ENCODE measurements at places on chromosomes 5 and 9.
A peak's percentile ranks its signal among the peaks of the same experiment; 100 is the strongest.

- DNase-seq, result no peak
Measured at GRCh38 chr5:158485604-158486081, 614.1 kb downstream of the EBF1 start.

DNA sequence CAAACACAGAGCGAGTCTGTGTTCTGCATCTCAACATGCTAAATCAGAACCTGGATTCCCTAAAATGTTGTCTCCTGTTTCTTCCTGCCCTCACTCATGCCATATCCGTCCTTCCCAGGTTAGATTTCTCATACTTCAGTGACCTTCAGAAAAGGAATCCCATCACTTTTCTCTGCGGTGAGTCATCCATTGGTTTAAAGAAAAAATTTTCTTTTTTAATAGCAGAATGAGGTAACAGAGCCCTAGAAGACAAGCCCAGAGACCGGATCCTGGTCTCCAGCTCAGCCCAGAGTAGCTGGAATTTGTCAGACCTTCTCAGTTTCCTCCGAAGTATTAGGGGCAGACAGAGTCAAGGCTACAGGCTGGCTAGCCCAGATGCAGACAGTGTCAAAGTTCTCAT, 143.2 kb upstream of the DMRT1 start:
- DNase-seq, result no peak

- no peak for DNase-seq
Measured at GRCh38 chr5:74251141-74252035, 389.1 kb downstream of the ENC1 start.

DNA sequence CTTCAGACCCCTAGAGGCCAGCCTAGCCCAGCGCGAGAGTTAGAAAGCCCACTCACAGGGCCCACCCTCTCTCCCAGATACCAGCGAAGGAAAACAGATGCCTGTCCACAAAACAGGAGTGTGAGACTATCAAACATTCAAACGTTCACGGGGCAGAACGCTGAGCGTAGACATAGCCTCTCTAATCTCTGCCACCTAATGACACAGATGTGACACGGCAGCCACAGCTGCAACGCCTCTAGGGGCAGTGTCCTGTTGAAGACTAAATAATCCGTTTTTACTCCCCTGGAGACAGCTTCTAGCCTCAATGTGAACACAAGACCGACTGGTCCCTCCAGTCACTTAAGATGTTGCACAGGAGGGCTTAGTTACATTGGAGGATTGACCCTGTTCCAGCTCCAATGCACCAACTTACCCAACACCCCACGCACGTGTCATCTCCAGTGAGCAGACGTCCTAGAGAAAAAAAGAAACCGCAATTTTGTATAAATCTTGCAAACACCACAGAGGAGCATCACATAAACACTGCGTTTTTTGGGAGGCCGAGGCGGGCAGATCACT, 14.3 kb downstream of the DIPK1B start:
- peak; percentile 61 for DNase-seq

DNA sequence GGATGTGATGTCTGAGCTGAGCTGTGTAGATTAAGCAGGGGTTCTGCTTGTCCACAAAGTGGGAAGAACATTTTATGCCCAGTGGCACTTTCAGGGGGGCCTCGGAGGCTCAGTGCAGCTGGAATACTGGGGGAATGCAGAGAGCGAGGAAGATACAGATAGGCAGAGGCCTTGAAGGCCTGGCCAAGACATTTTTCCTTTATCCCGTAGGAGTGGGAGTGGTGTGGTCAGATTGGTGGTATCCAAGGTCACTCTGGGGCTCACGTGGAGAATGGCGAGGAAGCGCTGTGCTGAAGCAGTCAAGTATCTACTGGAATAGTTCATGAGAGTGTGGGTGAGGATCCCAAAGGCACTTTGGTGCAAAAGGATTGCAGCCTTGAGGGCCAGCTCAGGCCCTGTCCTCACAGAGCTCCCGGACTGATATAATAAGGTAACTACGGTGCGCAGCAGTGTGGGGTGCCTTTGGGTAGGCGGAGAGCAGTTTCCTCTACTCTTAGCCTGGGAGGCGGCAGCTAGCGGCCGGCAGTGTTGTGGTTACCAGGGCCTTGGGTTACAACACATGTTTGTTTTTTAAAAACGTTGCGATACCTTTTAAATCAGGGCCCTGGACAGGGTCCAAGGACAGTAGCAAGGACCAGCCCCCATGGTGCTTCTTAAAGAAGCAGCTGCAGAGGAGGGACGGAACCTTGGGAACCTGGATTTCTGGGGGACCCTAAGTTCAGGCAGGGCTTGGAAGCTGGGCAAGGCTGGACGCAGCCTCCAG, 10.8 kb upstream of the CCDC69 start:
- DNase-seq, result no peak

DNA sequence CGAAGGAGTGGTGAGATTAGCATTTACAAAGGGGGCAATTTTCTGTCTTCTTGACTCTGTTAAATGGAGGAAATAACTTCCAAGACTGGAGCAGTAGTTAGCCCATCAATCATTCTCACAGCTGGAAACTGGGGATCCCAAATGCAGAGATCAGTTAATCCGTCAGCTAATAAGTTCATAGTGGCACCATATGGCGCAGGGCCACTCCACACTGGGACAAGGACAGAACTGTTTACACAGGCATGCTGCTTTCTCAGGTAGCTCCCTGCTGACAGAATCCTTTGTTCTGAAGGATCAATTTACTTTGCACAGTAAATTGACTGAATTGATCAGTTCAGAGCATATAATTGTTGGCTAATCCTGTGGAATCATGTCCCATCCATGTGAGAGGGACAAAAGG, 395.7 kb downstream of the TMEM161B start:
- no peak for DNase-seq

DNA sequence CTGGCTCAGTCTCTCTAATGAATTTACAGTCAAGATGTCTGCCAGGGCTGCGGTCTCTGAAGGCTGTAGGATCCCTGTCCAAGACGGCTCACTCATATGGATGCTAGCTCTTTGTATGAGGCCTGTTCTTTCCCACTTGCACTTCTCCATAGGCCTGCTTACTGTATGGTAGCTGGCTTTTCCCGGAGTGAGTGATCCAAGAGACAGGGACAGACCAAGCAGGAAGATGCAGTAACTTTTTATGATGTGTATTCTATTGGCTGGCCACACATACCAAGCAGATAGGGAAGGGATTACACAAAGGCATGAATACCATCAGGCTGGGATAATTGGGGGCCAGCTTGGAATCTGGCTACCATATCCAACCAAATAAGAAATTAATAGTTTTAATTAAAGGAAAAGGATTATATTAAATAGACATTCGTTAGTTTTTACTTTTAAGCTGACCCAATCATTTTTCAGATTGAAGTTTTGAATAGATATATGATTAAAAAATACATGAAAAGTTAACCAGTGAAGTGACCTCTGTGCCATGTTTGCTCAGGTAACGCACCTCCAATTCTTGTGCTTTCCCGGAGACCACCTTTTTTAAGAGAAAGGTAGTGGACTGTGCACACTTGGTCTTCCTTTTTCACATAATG, 20.6 kb downstream of the NSD1 start:
- no peak for DNase-seq

DNA sequence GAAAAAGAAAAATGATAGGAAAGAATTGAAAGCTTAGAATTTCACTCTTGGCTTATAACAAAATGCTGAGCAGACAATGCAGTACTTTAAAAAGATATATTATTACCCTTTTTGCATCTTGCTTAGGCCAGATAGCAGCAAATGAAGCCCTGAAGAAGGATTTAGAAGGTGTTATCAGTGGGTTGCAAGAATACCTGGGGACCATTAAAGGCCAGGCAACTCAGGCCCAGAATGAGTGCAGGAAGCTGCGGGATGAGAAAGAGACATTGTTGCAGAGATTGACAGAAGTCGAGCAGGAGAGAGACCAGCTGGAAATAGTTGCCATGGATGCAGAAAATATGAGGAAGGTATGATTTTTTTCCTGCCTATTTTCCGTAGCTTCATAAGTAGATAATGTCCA, 50.8 kb downstream of the CNTRL start:
- no peak for DNase-seq

DNA sequence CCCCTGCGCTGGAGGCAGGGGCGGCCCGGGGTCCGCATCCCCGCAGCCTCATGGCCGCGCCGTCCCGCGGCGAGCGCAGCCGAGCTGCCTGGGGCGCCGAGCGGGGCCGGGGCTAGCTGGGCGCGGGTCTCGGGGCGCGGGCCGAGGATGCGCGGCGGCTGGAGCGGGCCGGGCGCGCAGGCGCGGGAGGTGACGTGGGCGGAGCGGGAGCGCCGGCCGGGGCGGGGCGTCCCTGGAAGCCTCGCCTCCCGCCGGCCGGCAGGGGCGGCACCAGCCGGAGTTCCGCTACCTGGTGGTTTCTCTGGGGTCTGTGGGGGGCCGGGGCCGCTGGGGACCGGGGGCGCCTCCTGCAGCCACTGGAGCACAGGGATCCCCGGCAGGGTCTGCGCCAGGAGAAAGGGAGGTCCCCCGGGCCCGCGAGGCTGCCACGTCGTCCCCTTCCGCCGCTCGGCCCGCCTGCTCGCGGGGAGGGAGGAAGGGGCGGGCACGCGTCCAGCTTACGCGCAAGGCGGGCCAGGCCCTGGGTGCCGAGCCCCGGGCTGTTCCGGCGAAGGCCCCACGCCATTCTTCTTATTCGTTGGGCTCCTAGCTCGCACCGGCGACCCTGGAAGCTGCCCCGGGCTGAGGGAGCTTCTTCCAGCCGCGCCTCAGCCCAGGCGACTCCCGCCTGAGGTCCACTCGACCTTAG, at the start of gene LPCAT1:
LPCAT1 (minus strand) TSS at position 168 of the 688 bp plus-strand sequence; CDS start at position 52, 116 bp downstream.
- peak; percentile 72 for DNase-seq

DNA sequence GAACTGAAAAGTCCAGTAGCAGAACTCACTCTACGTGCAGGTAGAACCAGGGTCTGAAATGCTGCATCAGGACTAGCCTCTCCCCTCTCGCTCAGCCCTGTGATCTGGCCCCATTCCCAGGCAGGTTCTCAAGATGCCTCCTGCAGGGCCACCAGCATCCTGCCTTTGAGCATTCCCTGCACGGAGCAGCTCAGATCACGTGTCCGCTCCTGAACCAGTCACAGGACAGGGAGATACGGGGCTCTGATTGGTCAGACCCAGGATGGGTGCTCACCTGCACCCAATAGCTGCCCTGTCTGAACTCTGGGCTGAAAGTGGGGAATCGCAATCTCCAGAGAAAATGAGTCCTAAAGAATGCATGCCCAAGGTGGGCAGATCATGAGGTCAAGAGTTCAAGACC, 50.8 kb downstream of the NEURL1B start:
- no peak for DNase-seq

DNA sequence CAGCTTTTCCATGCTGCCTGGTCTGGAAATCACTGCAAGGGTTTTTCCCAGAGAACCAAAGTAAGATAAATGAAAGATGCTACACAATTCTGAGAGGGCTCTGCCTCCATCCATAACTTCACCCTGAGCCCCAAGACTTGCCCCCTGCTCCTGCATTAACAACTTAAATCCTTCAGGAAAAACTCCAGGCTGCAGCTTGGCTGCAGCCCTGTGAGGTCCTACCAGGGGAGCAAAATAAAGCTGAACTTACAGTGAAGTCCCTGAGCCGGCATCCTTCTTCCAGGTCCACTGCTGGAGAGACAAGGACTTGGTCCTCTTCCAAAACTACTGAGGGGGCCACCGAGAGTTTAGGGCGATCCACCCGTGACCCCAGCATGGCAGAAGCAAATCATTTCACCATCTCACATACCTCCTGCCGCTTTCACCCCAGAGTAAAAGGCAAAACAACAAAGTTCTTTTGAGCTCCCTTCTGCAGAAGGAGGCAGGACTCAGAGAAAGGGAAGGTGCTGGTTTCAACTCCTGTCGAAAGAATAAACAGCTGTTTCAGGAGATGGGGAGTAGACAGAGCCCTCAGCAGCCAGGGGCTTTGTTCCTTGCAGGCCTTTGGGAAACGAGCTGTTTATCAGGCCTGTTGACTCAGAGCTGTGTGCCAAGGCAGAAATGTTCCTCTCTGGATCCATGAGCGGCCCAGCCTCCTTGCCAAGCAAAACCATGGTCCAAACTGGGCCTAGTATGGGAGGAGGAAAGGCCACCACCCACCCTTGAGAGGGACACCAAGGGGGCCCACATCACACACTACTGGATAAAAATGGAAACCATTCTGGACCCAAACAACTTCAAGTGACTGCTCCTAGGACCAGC, 20.6 kb downstream of the GGTA1 start:
- no peak for DNase-seq

DNA sequence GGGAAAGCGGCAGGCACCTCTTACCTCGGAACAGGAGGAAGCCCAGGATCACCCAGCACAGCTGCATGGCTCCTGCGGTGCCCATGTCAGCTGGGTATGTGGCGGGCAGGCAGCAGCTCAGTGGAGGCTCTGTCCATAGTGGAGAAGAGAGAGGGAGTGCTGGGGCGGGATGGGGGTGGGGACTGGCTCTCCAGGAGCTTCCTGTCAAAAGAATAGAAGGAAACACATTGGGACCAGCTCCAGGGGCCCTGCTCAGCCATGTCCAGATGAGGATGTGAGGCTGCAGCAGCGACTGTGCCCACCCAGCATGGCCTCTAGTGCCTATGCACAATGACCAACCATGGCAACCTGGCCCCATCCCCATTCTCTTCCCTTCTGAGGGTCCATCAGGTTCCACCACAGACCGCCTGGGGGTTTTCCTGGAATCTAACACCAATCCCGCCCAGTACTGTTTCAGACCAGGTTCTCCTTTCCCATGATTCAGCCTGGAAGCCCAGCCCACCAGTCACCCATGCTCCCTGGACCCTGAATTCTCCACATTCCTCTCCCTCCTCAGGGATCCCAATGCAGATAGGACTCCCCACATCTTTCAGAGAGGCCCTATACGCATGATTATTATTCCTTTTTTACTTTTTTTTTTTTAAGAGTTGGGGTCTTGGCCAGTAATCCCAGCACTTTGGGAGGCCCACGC, at the start of gene ECSCR:
ECSCR (minus strand) TSS at position 158 of the 691 bp plus-strand sequence; CDS start at position 85, 73 bp downstream.
- no peak for DNase-seq

DNA sequence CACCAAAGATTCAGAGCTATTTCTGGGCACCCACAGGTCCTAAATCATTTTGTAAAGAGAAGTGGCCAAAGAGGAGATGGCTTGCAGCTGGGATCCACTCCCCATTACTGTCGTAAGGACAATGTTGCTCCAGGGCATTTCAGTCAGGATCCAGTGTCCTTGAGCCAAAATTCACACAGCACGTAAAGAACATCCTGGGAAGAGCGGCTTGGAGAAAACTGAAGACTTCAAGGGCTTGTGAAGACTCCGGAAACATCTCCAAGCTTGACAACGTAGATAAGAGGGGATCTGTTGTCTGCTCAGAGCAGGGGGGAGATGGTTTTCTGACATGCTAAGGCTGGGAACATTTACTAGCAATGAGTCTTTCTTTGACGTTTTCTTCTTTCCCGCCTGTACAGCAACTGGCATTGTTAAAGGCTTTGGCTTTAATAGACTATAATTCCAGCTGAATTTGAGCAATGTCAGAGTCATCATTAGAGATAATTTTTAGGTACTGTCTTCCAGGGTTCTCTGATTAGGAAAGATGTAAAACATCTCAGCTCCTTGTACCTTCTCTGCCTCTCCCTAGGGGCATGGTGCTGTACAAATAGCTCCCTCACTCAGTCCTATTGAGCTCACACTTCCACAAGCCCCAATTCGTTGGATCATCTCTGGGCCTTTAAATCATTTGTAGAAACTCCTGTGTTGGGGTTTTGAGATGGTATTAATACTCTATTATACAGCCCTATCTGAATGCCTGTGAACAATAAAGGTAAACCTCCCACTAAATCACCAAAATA, 39.7 kb downstream of the EGFLAM start:
- no peak for DNase-seq
